ENCODE measurements at places on chromosomes 16 and 17. TPM values are rescaled to one million over a fixed set of nuclear protein-coding genes. Genes with fewer than 3 reads are reported as not detected.

The TMEM92 gene
- polyA plus RNA-seq, result 1.9 TPM

The PYDC1 gene
- 1.6 TPM for polyA plus RNA-seq

The FBXW10 gene
- 0.37 TPM for polyA plus RNA-seq

The SLC6A2 gene
- 2.1 TPM for polyA plus RNA-seq

The SMIM22 gene
- polyA plus RNA-seq, result 1.2 TPM

The KCNJ18 gene
- not detected for polyA plus RNA-seq

The GNG13 gene
- polyA plus RNA-seq, result not detected

The MFAP4 gene
- 317 TPM for polyA plus RNA-seq

The CDT1 gene
- 10.3 TPM for polyA plus RNA-seq

The KRT31 gene
- 5.2 TPM for polyA plus RNA-seq

The CRYBA1 gene
- not detected for polyA plus RNA-seq

The NOXO1 gene
- polyA plus RNA-seq, result 0.62 TPM

The SLC47A1 gene
- polyA plus RNA-seq, result 2.1 TPM

DNA sequence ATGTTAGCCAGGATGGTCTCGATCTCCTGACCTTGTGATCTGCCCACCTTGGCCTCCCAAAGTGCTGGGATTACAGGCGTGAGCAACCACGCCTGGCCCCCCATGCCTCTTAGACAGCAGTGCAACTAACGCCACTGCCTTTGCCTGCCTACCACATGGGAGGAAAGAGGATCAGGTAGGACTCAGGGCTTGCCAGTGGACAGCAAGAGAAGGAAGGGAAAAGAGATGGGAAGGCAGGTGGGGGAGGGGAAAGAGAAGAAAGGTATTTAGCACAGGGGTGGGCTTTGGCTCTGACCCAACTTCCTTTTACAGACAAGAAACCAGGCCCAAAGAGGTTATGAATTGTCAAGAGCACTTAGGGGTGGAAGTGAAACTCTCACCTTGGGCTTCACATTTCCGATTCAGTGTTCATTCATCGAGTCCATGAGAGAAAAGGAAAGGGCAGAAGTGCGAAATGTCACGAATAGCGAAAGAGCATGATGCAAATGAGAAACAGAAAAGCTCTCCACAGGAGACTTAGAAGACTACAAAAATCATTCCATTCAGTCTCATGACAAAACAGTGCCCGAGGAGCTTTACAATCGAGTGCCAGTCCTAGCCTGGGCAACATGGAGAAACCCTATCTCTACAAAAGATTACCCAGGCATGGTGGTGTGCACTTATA, 36.4 kb downstream of the CDK5R1 start:
- DNase-seq, result no peak

DNA sequence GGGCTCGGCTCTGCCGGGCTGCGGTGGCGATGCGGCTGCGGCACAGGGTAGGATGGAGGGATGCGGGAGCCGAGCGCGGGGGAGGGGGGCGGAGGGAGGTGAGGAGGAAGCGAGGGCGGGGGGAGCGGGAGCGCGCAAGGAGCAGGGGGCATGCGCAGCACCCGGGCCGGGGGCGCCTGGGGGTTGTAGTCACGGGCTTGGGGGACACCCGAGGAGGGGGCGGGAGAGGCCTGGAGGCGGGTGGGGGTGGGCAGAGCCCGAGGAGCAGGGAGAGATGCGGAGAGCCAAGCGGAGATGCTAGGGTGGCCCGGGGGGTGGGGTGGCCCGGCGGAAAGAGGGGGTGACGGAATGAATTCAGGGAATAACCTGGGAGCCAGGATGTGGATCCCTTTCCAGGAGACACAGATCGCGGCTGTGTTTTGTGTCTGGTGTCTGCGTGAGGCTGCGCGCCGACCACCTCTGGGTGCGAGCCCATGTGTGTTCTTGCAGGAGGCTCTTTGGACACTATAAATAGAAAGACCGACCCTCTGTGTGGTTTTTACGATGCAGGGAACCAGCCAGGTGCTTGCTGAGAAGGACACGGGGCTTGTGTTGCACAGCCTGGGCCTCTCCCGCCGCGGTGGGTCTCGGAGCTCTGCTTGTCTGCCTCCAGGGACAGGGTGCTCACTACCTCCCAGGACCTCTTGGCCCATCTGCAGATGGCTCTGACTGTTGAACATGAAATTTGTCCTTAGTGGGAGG, at the start of gene STX1B:
Gene STX1B (minus strand): TSS at position 54 of the 741 bp plus-strand sequence. CDS start 242 bp downstream, outside the sequence.
- peak; percentile 55 for DNase-seq

- peak; percentile 57 for DNase-seq
These were observed 105.0 kb downstream of the ZNF778 start for GRCh38 chr16:89322321-89323119.

GRCh38 chr17:10598621-10599020, 49.2 kb upstream of the MYH2 start:
- DNase-seq, result no peak

- no peak for DNase-seq
These were observed 111.1 kb downstream of the SMG6 start for GRCh38 chr17:2192367-2193057.

DNA sequence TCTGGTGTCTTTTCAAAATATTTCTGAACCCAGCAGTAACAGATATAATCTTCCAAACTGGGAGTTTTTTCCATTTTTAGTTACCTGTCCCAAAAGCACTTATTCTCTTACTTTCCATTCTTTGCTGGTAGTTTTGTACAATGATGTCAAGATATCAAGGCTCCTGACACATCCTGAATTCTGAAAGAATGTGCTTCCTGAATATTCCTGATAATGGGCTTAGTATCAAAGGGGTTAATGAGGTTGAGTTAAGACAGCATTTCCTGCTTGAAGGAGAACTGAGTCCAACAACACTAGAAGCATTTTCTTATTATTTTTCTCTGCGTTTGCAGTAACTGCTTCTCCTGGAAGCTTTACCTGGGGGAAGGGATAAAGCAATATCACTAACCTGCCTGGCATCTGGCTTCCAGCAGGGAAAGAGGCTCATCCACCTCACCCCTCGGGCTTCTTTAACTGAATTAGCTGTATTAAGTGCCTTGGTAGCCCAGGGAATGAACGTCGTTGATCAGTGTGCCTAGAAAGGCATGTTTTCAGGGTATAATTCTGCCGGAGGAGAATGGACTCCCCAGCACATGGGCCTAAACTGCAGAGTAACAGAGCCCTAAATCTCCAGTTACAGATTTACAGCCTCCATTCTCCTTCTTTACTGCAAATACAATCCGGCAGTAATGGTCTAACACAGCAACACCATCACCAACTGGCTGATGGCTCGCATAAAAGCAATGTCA, 134.4 kb downstream of the SNX11 start:
- DNase-seq, result no peak

DNA sequence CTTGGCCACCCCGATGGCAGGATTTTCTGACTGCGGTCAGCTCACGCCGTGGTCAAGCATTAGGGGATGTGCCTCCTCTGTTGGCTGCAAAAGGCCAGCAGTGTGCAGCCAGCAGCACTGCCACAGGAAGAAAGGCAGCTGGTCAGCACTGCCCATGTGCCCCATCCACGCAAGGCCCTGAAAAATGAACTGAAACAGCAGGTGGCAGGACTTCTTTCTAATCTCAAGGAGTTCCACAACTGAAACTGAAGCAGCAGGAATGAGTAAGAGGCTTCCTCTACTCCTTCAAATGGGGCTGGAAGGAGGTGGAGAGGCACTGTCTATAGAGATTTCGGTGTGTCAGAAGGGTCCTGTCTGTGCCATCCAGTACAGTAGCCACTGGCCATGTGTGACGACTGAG, 3.2 kb downstream of the ZNF500 start:
- DNase-seq, result no peak

DNA sequence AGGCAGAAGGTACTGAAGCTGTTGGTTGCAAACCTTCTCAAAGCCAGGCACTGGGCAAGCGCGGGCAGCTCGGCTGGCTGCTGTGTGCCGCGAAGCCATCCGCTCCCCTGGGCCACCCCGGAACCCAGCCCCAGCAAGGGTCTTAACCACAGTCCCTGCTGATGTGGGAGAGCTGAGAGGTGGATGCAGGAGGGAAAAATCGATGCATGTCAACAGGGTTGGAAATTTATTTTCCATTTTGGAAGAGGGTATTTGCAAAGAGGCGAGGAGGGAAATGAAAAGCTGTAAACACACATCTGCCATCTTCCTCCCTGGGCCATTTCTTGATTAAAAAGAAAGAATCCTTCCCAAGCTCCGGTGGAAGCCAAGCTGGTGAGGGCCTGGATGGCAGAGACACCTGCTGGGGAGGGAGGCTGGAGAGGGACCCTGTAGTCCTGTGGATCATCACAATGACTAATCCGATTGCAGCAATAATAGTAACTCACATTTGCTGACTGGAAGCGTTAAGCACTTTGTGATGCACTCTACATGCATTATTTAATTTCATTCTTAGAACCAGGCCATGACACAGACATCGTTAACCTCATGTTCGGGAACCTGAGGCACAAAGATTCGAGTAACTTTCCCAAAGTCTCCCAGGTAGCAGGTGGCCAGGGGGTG, 13.9 kb upstream of the TBX2 start:
- no peak for DNase-seq

GRCh38 chr17:35341411-35341992, 31.9 kb downstream of the SLFN11 start:
- no peak for DNase-seq

- no peak for DNase-seq
These were observed 235.4 kb upstream of the DYNLRB2 start for GRCh38 chr16:80305410-80305809.

- no peak for DNase-seq
These were observed 1525.1 kb downstream of the CDH11 start for GRCh38 chr16:63596716-63597115.

DNA sequence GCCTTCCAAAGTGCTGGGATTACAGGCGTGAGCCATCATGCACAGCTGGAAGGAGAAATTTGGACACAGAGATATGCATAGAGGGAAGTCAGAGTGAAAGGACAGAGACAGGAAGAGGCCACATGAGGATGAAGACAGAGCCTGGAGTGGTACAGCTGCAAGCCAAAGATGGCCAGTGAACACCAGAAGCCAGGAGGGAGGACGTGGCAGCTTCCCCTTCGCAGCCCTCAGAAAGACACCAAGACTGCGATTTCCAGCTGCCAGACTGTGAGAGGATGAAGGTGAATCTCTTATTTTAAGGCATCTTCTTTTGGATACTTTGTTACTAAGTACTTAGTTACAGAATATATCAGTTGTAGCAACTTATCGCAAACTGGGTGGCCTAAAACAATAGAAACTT, 60.5 kb upstream of the PLCG2 start:
- no peak for DNase-seq

Measured in muscle of arm (tissue), 14 donors.